CD4-positive, alpha-beta T cell treated with Interleukin-12 subunit alpha and Interleukin-12 subunit beta, for 1 hour (primary cell): ENCODE measurements at places on chromosomes 1 and 21.

DNA sequence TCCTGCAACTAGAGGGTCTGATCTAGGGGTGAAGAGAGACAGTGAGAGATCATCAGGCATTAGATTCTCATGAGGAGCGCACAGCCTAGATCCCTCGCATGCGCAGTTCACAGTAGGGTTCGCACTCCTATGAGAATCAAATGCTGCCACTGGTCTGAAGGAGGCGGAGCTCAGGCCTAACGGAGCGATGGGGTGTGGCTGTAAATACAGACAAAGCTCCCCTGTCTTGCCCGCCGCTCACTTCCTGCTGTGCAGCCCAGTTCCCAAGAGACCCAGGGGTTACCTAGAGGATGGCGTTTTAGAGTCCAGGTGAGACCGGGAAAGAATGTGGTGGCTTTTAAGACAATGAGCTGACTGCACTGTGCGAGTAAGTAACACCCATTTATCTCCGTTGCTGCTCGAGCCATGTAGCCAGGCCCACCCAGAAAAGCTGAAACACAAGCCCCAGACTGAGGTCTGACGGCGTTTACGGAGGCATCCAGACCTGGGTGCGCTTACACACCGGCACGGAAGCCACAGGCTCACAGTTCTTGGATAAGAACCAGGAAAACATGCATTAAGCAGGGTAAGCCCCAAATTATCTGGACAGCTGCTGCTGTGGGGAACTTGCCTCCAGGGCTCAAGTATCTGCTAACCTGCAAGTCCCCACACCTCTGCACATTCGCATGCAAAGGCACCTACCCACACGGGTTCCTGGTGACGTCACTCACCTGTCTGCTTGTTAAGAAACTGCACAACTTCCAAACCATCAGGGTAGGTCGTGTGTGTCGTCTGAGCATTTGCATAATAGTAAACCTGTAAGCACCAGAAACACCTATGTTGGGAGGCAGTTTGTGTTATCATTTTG, 12.5 kb downstream of the TCP10L start:
- DNase-seq = no peak

DNA sequence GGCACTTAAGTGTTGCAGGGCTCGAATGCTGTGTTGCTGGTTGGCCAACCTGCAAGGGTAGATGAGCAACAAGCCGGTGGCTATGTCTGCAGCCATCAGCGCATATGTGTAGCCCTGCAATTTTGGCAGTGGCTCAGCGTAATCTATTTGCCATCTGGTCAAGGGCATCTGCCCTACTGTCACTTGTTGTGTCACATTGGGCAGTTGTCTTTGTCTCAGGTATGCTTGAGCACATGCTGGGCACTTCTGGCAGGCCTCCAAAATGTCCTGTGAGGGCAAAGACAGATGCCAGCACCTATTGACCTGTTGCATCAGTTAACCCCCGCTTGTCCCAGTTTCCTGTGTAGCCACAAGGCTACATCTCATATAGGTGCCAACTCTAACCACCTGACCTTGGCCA, 111.8 kb downstream of the GDAP2 start:
- no peak for DNase-seq

- DNase-seq = no peak
Observed at GRCh38 chr1:152870831-152871730, 7.0 kb upstream of the SMCP start.

GRCh38 chr1:147652306-147652705, 18.0 kb downstream of the ACP6 start:
- DNase-seq = no peak

- no peak for DNase-seq
Observed at GRCh38 chr1:33986390-33987095, 122.7 kb downstream of the HMGB4 start.

DNA sequence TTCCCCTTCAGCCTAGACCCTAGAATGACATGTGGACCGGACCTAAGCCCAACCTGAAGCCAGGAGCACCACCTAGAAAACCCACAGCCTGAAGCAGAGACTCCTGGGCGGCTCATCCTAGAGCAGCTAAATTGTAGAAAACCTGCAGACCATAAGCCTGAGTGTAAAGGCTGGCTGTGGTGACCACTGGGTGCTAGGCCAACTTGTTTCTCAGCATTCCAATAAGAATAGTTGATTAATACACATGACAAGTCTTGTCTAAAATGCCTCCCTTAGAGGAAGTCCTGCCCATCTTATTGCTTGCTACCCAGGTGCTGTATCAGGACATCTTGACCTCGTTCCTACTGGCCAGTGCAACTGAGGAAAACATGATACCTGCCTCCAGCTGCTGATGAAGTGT, 23.3 kb upstream of the CASQ2 start:
- DNase-seq = no peak

DNA sequence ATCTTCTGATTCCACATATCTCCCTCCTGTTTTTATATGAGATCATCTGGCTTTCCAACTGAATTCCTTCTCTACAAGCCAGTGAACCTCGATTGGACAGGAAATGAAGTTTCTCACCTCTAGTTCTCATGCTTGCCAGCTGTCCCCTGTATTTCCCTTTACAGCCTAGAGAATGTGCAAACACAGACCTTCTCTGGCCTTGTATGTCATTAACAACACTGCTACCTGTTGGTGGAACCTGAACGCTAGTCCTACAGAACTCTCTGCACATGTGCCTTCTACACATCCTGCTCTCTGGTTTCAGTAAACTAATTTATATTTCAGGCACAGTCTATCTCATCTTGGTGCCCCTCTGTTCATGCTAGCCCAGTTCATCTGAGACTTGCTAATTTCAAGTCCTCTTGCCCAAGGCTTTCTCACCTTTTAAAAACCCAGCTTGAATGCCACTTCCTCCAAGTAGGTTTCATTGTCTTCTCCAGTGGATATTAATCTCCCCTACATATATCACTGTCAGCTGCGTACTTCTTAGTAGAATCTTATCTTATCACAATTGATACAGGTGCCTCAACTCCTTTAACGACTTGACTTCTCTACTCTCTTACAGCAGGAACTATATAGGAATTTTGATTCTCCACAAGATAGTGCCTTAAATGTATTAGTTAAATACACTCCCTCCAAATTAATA, 549.9 kb downstream of the PLPP3 start:
- DNase-seq = no peak

GRCh38 chr1:225519166-225519863, 91.5 kb upstream of the LBR start:
- no peak for DNase-seq

DNA sequence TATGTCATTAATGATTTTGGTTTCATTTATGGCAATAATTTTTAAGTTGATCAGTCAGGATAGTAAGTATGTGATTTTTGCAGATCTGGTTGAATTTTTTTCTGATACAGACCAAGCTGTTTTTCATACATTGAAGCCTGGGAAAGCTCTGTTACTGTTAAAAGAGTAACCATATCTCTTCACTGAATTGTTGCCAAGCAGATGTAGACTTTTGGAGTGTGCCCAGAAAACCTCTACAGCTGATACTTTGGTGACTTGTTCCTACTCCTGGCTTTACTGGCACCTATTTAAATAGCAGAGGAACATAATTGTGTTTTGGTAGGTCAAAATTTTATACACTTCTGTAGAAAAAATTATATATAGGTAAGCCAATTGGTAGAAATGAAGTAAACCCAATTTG, 49.4 kb downstream of the NFIA start:
- DNase-seq = no peak

DNA sequence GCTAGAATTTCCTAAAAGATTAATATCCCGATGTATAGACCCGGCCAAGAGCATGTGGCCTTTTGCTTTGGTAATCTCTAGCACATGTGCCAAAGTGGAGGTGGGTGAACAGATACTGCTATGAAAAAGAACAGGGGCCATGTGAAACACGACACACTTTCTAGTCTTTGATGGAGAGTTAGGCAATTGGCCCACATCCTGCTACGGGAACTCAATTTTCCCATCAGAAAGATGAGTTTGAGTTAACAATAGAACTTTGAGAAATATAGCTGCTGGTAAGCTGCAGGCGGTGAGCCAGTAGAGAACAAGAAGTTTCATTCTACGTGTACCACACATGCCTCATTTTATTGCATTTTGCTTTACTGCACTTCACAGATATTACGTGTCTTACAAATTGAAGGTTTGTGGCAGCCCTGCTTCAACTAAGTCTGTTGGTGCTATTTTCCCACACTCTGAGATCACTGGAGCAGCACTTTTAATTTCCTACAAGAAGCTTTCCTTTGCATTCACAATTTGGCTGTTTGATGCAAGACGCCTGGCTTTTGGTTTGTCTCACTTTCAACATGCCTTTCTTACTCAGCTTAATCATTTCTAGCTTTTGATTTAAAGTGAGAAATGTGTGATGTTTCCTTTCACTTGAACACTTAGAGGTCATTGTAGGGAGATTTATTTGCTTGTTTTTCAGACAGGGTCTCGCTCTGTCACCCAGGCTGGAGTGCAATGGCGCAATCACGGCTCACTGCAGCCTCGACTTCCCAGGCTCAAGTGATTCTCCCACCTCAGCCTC, 46.3 kb downstream of the HTR6 start:
- DNase-seq = no peak

DNA sequence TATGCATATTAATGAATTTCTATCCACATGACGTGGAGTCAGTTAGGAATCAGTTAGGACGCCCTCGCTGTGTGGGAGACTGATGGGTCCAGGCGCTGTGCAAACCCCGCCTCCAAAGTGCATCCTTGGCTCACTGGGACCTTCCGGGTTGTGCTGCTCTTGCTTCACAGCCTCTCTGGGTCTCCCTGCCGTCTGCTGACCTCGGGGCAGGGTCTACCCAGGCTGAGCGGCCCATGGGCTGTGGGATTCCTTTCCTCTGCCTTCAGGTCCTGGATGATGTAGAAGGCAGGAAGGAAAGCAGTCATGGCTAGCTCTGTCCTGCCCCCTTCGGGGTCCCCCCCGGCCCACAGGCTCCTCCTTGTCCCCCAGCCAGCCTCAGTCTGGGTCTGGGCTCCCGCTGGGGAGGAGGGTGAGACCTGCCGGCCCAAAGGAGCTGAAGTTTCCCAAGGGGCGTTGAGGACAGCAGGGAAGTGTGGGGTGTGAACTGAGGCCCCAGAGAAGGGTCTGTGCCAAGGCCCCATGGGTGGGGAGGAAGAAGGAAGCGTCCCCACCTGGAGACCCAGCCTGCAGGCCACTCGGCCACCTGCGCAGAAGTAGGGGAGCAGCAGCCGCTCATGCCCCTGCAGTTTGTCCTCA, 24.6 kb upstream of the CDK11A start:
- DNase-seq = no peak

DNA sequence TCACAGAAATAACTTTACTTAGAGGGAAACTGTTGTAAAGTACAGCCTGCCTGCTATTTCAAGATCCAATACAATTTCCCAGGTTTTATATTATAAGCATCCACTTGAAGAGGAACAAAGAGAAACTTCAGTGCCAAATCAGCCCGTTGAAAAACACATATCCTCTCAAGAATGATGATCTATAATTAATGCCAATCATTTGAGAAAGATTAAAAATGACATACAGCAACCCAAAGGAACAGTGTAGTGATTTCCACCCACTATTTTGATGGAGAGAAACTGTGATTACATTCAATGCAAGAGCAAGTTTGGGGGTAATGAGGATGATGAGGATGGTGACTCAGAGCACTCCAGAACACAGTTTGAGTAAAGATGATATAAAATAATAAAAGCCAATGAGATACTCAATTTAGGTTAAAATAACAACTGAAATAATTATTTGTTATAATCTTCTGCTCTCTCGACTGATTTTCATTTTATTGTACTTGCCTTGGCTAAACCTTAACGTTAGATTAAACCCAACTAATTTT, 715.5 kb downstream of the NCAM2 start:
- no peak for DNase-seq

GRCh38 chr1:225921734-225922709, 2.0 kb downstream of the PYCR2 start:
- no peak for DNase-seq

DNA sequence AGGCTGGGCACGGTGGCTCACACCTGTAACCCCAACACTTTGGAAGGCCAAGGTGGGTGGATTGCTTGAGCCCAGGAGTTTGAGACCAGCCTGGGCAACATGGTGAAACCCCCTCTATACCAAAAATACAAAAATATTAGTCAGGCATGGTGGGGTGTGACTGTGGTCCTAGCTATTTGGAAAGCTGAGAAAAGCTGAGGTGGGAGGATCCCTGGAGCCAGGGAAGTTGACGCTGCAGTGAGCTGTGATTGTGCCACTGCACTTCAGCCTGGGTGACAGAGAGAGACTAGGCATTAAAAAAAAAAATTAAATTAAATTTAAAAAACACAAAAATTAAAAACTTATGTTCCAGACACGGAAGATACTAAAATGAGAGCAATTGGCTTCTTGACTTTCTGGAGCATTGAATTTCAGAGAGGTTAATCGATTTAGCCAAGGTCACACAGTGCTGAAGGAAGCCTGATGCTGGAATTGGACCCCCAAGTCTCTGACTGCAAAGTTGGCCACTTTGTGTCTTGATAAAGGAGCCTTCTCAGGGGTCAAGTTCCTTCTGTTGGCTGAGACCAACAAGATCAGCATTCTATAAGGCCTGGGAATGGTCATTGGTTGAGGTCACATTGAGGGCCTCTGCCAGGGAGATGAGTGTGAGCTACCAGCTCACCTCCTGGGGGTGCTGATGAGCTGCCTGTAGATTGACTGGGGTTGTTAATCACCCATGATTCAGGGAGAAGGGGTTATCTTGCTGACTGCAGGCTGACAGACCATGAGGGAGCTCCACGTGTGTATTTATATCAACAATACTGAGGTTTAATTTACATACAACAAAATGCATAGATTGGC, 54.3 kb downstream of the RPS6KA1 start:
- no peak for DNase-seq

DNA sequence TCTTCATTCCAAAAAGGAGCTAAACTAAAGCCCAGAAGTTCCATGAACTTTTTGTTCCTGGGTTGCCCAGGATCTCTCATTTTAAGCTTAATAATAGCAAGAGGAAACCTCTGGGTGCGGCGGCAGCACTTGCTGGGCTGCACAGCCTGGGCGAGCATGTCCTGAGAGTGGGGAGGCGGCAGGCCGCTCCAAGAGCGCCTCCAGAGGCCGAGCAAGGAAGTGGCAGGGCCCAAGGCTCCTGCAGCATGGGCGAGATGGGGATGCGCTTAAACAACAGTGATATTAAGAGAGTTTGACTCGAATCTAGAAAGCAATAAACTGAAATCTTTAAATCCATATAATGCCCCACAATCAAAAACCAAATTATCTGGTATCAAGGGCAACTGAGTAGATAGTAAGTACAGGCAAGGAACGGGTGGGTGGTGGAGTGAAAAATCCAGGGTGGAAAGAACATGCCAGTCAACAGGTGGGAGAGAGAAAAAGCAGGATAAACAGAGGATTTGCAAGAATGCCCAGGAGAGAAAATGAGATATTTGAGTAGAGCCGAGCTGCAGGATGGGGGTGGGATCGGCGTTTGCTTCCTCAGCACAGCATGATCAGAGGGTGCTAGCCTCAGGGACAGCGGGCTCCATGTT, 14.1 kb upstream of the TNR start:
- no peak for DNase-seq

GRCh38 chr1:109984190-109984455, 442 bp upstream of the AHCYL1 start:
- DNase-seq = no peak
